Karpas-422 (cell line): ENCODE measurements at places on chromosomes 1 and 21. TPM values are rescaled to one million over a fixed set of nuclear protein-coding genes. Genes with fewer than 3 reads are reported as not detected.

The VSIG8 gene
- total RNA-seq, result not detected in 2 replicates

The TSSK3 gene
- total RNA-seq, result 1.4 and 1.5 TPM in 2 replicates

The ZNF683 gene
- not detected in 2 replicates for total RNA-seq

The SDC3 gene
- total RNA-seq, result 0.04 and 0.94 TPM in 2 replicates

The WLS gene
- not detected in 2 replicates for total RNA-seq

The MTARC2 gene
- 0.48 TPM in 1 of 2 replicates, not detected in the other for total RNA-seq

The VANGL2 gene
- total RNA-seq, result 0.07 TPM in 1 of 2 replicates, not detected in the other
